Amniotic stem cell (primary cell): ENCODE measurements at places on chromosomes 4 and X.

GRCh38 chrX:124736553-124737270 is 390.3 kb downstream of the SH2D1A start:
- DNase-seq = no peak

DNA sequence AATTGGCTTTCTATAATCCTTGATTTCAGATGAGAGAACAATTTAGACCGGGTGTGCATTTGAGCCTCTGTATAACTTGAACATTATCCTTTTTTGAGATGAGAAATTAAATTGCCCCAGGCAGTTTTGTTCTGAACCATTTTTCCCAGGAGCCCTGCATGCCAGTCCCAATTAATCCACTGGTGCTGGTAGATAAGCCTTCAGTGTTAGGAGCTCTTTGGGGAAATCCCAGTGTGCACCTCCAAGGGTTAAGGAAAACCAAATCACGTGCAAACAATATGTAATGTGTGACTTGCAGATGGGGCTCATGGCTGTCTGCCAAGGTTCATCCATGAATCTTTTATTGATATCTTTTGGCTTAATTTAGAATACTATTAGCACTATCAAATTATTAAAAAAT is 43.2 kb downstream of the KIT start:
- DNase-seq = no peak

DNA sequence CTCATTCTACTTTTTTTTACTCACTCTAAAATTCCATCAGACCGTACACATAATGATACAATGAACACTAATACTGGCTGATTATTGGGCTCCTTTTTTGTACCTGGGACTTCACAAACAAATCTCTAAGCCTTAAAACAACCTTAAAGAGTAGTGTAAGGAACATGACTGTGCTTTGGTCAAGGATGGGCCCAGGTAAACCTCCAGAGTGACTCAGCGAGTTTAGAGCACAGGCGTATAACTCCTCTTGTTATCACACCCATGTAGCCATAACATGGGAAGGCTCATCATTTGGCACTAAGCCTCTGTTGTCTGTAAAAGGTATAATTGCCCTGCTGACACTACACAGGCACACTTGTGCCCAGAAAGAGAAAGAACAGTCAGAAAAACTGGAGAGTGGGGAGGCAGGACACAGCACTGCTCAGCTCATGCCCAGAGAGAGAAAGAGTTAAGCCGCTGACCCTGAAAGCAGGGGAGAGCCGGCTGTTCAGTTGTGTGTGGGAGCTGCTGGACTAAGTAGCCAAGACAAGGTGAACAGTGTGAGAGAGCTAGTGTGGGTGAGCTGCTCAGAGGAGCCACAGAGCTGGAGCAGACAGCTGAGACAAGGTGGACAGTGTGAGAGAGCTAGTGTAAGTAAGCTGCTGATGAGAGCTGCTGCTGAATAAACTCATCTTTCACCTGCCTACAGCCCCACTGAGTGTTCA is 319.6 kb upstream of the BMP3 start:
- no peak for DNase-seq

- no peak for DNase-seq
Observed at GRCh38 chr4:8002525-8003309, 63.1 kb upstream of the AFAP1 start.

DNA sequence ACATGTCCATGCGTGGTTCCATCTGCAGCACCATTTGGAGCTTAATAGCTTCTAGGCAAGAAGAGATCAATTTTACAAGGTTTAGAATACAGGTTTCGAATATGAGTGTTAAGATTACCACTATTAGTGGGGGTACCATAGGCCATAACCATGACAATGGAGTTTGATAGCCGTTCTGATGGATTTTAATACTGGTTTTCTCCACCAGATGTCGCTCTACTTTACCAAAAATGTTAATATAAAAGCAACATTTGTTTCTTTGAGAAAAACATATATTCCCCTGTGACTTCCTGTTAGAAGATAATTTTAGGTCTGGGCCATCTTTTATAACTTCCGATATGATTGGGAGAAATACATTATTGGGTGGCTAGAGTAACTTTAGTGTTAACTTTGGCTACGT is 499.7 kb upstream of the POU3F4 start:
- no peak for DNase-seq
